Osteocyte (in vitro differentiated cells): ENCODE measurements at places on chromosomes 2 and 18.

- no peak for DNase-seq
These were observed 141.1 kb downstream of the MBD5 start for GRCh38 chr2:148161909-148162435.

- no peak for DNase-seq
These were observed 1132.4 kb upstream of the CDH2 start for GRCh38 chr18:29309366-29309765.

- no peak for DNase-seq
These were observed 108.6 kb downstream of the MAP4K4 start for GRCh38 chr2:101806123-101806522.

DNA sequence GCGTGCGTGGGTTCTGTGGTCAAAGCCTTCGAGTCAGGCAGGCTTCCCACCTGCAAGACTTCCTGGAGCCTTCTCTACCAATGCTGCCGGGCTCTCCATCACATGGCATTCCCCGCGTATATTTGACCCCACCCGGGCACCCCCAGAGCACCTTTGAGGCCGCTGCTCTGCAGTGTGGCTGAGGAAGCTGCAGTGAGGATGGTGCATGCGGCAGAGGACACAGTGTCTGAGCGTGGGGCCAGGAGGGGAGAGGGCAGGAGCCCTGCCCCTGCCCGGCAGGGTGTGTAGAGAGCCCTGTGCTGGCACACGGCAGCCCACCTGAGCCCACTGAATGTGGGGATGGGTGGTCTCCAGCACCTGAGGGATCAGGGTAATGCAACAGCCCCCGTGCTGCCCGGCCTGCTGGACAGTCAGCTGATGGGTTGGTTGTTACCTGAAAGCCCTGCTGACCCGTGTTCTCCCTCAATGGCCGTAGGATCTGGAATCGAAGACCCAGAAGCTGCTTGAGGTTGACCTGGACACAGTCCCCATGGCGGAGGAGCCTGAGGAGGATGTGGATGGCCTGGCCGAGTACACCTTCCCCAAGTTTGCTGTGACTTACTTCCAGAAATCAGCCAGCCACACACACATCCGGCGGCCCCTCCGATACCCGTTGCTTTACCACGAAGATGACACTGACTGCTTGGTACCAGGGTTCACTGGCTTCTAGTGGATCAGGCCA is 36.8 kb upstream of the GPR17 start:
- DNase-seq, result peak; percentile 83

GRCh38 chr2:11411768-11412448 is 54.1 kb downstream of the E2F6 start:
- DNase-seq, result no peak

GRCh38 chr2:172849519-172850217 is 114.0 kb downstream of the RAPGEF4 start:
- no peak for DNase-seq

DNA sequence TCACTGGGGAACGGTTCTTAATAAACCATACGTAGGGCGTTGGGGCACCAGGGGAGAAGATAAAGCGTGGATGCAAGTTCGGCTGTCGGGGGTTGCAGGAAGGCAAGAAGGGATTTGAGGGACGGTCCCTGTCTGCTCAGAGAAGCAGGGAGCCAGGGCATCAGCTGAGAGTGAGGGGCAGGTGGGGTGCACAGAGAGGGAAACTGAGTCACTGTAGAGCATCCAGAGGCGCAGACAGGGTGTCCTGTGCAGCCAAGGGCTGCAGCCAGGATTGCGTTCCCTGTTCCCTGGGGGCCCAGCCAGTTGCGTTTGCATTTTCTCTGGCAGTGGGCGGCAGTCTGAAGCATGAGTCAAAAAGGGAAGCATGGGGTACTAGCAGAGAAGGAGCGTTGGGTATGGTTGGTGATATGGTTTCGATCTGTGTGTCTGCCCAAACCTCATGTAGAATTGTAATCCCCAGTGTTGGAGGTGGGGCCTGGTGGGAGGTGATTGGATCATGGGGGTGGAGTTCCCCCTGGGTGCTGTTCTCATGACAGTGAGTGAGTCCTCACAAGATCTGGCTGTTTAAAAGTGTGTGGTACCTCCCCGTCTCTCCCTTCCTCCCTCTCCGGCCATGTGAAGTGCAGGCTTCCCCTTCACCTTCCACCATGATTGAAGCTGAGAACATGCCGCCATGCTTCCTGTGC is 202.9 kb downstream of the NDUFA10 start:
- DNase-seq, result no peak

- DNase-seq, result no peak
These were observed 409.8 kb downstream of the GPD2 start for GRCh38 chr2:156845806-156846558.

GRCh38 chr2:15385184-15385583 is 175.9 kb downstream of the NBAS start:
- DNase-seq, result no peak

DNA sequence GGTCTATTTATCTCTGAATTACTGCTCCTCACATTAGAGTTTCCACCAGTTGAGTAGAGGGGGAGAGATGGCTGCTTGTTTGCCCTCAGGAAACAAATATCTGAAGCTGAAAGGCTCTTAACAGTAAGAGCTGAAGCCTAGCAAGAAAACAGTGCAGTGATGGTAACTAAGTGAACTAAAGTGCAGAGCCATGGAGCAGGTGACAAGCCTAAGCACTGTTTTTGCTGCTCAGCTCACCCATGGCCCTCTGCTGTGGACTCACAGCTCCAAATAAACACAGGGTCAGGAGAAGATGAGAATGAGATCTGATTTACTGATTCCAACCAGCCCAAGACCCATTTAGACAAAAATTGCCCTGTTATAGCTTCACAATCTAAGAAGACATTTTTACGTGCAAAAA is 118.4 kb downstream of the ETAA1 start:
- DNase-seq, result no peak
